GM12892 (cell line): ENCODE measurements at places on chromosomes 16 and 17.

DNA sequence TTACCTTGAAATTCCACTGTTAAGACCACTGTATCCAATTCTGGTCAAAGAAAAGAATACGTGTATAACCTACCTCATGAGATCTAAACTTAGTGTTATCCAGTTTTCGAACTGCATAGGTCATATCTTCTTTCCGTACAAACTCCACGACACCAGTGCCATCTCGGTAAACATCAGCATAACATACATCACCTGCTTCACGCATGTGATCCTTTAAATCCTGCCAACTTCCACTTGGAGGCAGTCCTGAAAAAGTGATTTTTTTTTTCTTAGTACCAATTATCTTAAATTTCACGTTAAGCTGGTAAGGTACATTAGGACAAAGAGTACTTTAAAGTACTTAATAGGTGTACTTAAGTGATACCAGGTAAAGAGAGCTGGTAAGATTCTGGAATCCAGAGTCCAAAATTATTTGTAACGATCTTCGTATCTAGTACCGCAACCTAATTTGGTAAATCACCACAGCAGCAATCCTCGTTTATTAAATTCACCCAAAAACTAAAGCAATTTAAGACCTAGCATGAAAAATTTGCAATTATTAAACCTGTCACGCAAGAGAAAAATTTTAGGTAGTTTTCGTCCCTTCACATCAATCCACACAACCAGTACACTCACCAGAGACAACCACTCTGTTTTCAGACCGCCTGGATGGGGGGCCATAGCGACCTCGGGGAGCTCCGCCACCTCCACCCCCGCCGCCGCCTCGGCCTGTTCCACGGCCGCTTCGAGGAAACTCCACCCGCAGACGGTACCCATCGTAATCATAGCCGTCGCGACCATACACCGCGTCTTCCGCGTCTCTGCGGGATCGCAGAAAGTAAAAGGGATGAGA, 1.1 kb downstream of the SRSF1 start:
- no peak for DNase-seq

GRCh38 chr17:79126139-79126538, 51.5 kb downstream of the ENGASE start:
- DNase-seq: no peak

DNA sequence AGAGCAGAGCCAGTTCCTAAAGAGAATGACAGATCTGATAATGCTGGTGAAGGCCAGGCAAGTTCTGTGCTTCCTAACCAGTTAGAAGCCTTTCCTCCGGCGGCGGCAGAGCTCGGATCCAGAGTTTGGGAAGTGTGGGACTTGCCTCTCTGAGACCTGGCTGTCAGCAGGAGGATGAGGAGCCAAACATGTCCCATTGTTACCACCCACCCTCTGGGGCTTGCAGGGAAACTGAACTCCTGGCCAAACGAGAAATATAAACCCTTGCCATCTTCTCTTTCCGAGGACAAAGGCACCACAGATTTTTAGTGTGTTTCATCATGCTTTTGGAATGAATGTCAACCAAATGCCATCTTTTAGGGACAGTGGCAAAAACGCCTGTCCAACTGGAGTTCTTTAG, 80.2 kb upstream of the SMURF2 start:
- no peak for DNase-seq

DNA sequence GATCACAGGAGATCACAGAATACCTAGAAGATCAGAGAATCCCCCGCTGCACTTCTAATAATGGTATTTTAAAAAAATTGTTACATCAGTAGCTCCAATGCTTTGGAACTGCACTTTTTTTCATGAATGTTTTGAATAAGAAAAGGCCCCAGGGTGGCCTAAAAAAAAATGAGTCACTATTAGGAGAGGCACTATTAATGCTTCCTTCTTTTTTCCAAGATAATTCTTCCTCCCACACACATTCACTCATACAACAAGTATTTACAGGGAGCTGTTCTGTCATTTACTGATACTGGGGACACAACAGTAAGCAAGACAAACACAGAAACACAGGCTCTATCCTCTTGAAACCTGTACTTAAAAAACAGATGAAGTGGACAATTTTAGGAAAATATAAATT, 675 bp upstream of the PDZD9 start:
- no peak for DNase-seq

DNA sequence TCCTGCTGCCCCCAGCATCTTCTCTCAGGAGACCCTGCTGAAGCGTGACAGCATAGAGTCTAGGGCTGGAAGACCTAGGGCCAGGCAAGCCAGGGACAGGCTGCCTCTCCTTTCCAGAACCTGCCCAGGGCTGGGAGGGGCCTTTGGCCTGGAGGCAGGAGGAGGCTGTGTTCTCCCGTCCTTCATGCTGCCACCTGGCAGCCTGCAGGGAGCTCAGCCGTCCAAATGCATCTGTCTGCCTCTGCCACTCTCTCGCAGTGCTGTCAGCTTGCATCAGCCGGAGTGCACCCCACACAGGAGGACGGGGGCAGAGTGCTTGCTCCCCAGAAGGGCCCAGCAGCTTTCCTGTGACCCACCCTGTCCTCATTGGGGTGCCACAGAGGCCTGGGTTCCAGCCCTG, 31.3 kb downstream of the ARHGAP23 start:
- no peak for DNase-seq

GRCh38 chr17:78628547-78629435, 51.6 kb upstream of the DNAH17 start:
- no peak for DNase-seq

- no peak for DNase-seq
Measured at GRCh38 chr16:67931712-67932461, at the start of gene CTRL. Gene CTRL (minus strand): TSS chr16:67931862. CDS start chr16:67931852, 10 bp downstream.

GRCh38 chr17:69503711-69504110, 89.2 kb downstream of the MAP2K6 start:
- DNase-seq: peak; percentile 33

DNA sequence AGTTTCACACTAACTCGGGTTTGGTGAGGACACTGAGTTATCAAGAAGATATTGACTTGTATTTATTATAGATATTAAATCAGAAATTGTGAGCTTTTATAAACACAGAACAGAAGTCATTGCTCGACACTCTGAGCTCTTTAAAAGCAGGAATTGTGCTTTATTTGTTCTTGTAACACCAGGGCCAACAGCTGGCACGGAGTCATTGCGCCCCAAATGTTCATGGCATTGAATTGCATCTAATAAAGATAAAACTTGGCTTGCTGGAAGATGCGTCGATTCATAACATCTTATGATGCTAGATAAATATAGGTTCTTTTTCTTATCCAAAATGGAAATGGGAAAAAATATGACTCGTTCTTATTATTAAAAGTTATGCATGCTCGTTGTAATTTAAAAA, 11.8 kb upstream of the MLYCD start:
- no peak for DNase-seq

GRCh38 chr16:6903671-6904070, 429.0 kb upstream of the RBFOX1 start:
- DNase-seq: no peak

GRCh38 chr17:33753452-33753851, 460.4 kb upstream of the ASIC2 start:
- DNase-seq: no peak

GRCh38 chr17:30212750-30213149, 22.7 kb downstream of the SLC6A4 start:
- DNase-seq: peak; percentile 58

DNA sequence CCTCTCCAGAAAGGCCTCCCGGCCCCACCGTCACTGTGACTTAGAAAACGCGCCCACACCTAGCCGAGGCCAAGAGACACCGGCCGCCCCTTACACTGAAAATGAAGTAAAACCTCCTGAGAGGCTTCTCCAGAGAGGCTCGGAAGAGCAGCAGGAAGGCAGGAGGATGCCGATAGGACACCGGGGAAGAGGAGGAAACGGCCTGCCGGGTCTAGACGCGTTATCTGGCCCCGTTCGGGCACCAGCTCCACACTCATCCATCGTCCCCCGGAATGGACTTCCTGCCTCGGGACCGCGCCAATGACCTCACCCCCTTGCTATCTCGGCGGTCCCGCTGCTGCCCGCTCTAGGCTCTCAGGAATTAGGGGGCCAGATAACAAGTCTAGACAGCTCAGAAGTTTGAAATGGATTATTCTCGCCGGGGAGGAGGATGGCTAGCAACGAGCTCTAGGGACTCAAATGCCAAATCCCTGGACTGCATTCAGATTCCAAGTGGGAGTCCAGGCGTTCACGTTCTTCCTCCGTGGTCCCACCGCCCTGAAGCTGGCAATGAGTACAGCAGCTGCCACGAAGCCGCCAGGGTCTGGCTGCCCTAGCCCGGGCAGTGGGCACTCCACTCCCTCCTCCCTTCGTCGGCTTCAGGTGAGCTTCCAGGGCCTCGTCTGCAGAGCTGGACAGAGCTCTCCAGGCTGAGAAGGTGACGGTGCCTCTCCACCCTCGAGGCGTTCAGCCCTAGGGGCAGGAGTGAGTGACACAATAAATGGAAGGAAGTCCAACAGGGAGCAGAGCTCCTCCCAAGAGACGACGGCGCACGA, 350.9 kb downstream of the FOXL1 start:
- no peak for DNase-seq

GRCh38 chr17:6913608-6914443, 82.0 kb upstream of the ALOX12 start:
- peak; percentile 62 for DNase-seq

DNA sequence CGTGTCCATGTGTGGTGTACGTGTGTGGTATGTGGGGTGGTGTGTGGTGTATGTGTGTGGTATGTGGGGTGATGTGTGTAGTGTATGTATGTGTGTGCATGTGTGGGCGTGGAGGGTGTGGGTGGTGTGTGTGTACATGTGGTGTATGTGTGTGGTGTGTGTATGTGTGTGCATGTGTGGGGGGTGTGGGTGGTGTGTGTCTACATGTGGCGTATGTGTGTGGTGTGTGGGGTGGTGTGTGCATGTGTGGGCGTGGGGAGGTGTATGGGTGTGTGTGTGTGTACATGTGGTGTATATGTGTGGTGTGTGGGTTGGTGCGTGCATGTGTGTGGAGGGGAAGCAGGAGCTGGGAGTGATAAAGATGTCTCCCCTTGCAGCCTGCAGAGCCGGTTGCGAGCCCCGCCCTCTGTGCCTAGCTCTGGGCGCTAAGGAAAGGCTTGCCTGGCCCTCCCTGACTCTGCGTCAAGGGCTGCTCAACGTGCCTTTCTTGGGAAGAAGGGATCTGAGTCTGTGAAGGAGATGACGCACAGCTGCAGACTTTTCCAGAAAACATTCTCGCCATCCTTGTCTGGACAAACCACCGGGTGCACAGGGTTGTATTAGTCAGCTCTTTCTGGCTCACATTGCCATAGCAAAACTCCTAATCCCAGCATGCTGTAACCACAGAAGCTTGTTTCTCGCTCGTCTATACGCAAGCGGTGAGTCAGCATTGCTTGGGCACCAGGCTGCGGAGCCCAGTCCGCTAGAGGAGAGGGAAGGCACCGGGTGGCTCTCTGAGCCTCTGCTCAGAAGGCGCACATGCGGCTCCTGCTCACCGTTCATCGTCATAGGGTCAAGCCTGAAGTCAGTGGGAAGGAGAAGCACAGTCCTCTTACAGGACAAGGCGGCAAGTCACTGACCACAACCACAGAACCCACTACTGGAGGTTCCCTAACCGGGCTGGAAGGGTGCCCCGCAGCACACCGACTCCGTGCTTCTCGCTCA, 2.0 kb upstream of the CD300H start:
- no peak for DNase-seq

DNA sequence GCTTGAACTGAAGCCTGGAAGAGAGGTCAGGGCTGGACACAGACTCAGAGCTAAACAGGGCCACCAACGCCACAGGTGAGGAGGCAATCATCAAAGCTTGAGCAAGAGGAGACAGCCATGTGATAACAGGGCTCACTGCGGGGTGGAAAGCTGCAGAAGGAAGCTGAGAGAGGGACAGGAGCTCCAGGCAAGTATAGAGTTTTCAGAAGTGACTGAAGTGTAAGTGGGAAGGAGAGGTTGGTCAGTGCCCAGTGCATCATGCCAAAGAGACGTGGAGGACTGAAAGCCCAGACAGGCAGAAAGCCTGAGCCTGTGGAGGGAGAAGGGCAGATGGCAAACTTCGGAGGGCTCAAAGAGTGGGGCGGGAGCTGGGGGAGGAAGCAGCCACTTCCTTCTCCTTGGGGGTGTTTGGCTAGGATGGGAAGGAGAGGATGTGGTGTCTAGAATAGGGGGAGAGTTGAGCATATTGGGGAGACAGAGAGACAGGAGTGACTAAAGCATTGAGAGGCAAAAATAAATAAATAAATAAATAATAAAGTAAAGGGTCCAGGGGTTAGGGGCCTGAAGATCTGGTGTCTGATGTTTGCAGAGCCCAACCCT, 2.6 kb downstream of the KIFC3 start:
- no peak for DNase-seq

DNA sequence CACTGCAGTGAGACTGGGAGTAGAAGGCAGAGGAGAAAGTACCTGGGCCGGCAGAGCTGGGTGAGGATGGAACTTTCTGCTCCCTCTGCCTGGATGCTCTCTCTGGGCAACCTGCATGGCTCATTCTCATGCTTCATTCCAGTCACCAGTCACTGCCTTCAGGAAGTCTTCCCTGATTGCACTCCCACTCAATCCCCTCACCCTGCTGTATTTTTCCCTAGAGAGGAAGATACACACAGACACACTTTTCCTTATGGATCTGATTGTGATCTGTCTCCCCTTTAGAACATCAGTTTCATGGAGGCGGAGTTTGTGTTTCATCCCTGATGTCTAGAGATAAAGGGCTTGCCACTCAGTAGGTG, 44.9 kb downstream of the MEAK7 start:
- no peak for DNase-seq

DNA sequence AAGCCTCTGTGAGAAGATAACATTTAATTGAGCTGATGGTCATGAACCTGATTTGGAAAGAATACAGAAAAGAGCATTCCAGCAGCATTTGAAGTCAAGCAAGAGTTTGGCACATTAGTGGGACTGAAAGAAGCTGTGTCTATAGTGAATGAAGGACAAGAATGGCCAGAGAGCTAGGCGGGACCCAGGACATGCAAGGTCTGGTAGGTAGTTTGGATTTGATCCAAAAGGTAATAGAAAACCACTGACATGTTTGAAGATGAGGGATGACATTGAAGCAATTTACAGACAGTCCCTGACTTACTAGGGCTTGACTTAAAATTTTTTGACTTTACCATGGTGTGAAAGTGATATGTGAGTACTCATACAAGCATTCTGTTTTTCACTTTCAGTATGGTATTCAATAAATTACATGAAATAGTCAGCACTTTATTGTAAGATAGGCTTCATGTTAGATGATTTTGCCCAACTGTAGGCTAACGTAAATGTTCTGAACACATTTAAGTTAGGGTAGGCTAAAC, 7.6 kb downstream of the CYB5B start:
- DNase-seq: no peak

DNA sequence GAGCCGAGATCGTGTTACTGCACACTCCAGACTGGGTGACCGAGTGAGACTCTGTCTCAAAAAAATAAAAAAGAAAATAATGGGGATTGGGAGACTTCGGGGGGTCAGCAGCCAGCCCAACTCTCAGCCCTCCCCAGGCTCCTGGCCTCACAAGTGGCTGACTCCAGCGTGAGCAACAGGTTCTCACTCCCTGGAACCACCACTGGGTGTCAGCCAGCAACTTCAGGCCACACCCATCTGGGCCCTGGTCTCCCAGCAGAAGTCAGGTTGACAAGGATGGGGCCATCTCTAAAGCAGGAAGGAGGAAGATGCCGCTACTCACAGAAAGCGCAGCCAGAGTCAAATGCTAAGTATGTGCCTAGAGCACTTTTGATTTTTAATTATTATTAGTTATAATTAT, 139.4 kb downstream of the C16orf78 start:
- no peak for DNase-seq

- DNase-seq: no peak
Measured at GRCh38 chr16:66134875-66135274, 231.6 kb upstream of the CDH5 start.

- DNase-seq: no peak
Measured at GRCh38 chr17:81845361-81845760, 10.5 kb upstream of the PPP1R27 start.
